ENCODE measurements at places on chromosomes 12 and 14. TPM values are rescaled to one million over a fixed set of nuclear protein-coding genes. Genes with fewer than 3 reads are reported as not detected.

The ST8SIA1 gene
- 0.32 TPM for total RNA-seq

The GLIPR1L1 gene
- total RNA-seq = not detected

The LRRK2 gene
- total RNA-seq = not detected

The TBC1D30 gene
- total RNA-seq = 0.11 TPM

The TAS2R42 gene
- not detected for total RNA-seq

The FBXL14 gene
- 22.2 TPM for total RNA-seq

The C14orf132 gene
- 0.41 TPM for total RNA-seq

The GUCY2C gene
- total RNA-seq = not detected

The NOP9 gene
- total RNA-seq = 41.3 TPM

The MRPL52 gene
- 137 TPM for total RNA-seq

The GDF3 gene
- not detected for total RNA-seq

The SDR9C7 gene
- total RNA-seq = not detected

The SDSL gene
- total RNA-seq = 0.57 TPM

The USP15 gene
- total RNA-seq = 149 TPM

The ASCL1 gene
- not detected for total RNA-seq

The FITM1 gene
- 0.57 TPM for total RNA-seq

The TDP1 gene
- 69.6 TPM for total RNA-seq

The HOXC6 gene
- total RNA-seq = not detected

The MYO1A gene
- total RNA-seq = 0.64 TPM

The KRT82 gene
- not detected for total RNA-seq

The FOXN4 gene
- not detected for total RNA-seq
